ENCODE measurements at places on chromosomes 5 and 9.

GRCh38 chr5:174523311-174524071 lies 200.9 kb upstream of the MSX2 start:
- DNase-seq, result no peak

DNA sequence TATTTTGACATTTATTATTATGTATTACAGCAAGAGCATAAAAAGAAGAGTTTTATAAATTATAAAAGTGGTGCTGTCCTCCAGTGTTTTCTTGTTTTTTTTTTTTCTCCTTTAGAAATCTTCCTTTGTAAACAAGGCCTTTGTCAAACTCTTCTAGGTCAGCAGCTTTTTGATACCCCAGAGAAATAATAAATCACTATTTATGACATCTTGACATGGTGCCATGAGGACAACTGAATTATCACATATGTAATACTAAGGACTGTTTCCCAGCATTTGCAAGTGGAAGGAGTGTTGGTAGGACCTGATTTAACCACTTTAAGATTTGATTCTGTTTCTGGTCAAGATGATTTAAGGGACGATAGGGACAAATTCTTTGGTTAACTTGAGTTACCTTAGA lies 4.6 kb downstream of the SMARCA2 start:
- no peak for DNase-seq

DNA sequence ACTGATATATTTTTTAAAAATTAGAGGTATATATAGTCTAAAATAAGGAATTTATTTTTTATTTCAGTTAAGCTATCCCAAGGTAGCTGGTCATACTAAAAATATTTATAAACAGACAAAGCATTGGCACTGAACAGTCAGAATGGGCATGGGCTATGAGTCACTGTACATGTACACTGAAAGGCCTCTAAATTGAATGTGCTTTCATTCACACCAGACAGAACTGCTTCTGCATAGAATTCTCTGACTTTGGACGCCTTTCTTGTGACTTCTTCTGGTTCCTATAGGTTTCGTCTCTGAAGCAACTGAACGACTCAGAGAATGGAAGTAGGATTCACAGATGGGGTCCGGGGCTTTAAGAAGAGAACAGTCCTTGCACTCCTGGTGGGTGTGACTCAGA lies 394.8 kb upstream of the MEF2C start:
- DNase-seq, result no peak

DNA sequence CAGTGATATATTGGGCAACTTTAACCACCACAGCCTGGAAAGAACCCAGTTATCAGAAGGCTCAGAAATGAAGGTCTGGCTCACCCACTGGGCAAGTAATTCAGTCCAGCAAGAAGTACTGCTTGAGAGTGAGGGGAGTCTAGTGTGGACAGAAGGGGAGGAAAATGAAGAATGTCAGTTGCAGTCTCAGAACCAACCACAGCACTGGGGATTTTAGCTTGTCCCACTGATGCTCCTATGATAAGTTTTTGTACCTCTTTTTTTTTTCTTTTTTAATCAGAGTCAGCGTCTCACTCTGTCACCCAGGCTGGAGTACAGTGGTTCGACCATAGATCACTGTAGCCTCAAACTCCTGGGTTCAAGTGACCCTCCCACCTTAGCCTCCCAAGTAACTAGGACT lies 9.4 kb upstream of the CD72 start:
- DNase-seq, result no peak

- no peak for DNase-seq
Measured at GRCh38 chr5:139806726-139807646, 11.4 kb downstream of the PSD2 start.

DNA sequence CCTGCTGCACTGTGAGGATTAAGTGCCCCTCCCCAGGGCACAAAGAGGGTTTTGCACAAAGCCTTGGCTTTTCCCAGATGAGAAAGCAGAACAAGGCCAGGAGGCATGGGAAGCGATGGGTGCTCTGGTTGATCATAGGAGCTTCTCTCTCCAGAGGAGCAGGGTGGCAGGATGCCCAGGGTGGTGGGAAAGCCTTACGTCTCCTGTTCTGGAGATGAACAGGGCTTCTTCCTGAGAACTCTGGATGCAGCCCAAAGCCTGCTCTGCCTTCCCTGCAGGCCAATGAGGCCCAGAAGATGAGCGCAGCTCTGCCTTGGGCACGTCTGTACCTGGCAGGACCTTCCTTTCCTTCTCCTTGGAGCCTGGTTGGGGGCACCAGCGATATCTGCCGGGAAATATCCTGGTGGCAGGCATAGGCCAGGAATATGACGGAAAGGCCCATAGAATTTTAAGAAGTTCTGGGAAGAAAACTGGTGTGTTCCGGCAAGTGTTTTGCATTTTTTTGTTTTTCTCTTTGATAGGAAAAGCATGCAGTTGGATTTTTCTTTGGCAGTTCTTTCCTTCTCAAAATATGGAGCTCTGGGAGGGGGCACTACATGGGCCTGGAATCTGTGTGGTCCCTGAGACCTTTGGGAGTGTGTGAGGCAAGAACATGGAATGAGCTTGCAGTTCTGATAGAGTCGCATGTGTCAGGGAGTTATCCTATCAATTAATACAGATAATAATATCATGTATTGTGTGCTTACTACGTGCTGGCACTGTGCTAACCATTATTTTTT lies 253.2 kb upstream of the KLF4 start:
- DNase-seq, result no peak

DNA sequence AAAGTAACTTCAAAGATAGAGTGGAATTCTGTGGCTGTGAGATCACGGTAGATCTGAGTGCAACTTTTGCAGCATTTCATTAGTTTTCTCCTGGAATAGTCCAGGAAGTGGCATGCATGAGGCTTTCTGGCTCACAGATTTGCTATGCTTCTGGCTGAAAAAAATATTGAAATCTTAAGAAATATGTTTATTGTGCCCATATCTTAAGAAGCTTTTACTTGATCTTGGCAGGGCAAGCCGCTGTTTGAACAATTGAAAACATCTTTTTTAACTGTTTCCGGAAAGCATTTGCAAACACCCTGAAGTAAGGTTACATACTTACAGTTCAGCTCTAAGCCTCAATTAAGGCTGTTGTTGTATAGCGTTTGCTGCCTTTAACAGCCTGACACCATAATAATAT lies 135.7 kb upstream of the GDNF start:
- DNase-seq, result no peak

GRCh38 chr5:112084149-112084548 lies 327.2 kb upstream of the NREP start:
- DNase-seq, result no peak

DNA sequence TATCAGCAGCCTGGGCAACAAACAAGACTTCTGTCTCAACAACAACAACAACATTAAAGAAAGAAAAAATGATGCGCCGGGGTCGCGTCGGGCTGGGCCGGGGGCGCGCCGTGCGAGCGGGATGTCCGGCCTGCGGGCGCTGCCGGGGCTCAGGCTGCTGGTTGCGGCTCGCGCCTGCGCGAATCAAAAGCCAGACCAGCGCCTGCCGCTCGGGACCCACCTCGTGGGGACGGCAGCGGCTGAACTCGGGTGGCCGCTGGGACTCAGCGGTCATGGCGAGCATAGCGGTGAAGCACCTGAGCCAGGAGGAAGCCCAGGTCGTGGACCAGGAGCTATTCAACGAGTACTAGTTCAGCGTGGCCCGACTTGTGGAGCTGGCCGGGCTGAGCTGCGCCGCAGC lies 11.9 kb upstream of the NHP2 start:
- DNase-seq, result no peak

DNA sequence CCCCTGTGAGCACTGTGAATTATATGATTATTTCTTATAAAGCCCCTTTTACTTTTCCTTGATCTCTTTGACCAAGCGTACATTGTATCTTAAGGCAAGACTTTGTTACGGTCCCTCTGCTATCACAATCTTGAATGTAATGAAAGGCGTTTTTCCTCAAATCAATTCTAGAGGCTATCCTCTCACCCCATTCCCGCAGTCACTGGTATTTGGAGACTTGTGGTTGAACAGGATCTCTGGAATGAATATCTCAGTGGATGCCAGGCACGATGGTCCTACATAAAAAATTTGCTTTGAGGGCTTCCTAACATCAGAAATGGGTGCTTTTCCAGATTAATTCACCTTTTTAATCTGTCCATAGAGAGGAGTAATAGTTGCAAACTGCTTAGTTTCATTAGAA lies 151.4 kb upstream of the PAPPA start:
- DNase-seq, result no peak

DNA sequence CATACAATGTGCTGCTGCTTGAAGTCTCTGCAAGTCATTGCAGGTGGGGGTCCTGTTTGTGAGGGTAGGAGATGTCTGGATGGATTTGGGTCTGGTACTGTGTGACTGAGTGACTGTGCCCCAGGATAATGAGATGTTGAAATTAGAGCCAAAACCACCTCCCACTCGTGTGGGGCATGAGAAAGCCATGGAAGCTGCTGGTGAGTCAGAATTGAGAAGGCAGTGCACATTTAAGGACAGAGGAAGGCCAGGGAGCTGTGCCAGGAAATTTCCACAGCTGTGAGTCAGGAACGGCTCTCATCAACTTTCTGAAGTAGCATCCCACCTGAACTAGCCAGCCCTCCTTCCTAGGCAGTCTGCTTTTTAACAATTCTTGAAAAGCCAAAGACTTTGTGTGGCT lies 229.8 kb downstream of the DRD1 start:
- DNase-seq, result no peak

DNA sequence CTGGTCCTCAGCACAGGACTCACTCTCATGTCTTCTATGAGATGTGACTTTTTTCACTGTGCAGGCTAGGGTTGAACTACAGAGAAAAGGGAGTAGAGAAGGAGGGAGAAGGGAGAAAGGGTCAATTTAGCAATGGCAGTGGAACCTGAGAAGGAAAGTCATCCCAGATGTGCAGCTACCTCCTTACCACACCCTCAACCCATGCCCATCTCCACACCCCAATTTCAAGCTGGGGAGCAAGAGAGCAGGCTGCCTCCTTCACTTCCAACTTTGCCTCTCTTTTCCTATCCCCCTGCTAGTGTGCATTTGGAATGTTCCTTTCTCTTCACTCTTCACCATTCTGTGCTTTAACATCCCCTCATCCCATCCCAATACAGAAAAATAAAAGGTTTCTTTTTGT lies 163.5 kb upstream of the MAP3K1 start:
- no peak for DNase-seq

DNA sequence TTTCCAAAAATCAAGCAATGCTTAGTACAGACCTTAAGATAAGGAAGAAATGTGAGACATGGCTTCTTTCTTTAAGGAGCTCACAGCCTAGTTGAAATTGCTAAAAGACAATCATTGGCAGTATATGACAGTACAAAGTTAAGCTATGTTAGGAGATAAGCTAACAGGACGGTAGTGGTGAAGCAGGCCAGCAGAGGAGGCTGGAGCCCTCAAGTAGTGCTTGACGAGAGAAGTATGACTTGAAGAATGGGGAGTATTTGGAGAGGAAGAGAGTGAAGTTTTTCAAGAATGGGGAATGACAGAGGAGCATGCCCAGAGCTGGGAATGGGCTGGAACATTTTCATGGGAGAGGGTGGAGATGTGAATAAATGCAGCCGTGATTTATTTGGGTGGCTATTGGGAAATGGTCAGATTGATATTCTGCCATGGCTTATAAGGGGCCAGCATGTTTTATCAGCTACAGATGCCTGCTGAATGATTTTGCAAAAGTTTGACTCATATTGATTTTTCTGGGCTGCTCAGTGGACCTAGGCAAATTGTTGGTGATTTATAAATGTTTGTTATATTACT lies 43.7 kb downstream of the LURAP1L start:
- peak; percentile 5 for DNase-seq
